ENCODE measurements at places on chromosomes 3 and 15. TPM values are rescaled to one million over a fixed set of nuclear protein-coding genes. Genes with fewer than 3 reads are reported as not detected.

The C3orf70 gene
- 8.8 TPM for total RNA-seq

The PXYLP1 gene
- 24.4 TPM for total RNA-seq

The ACKR4 gene
- 1.9 TPM for total RNA-seq

The MYO5C gene
- total RNA-seq = 21.8 TPM

The CD200R1 gene
- 3.0 TPM for total RNA-seq

The SCN11A gene
- total RNA-seq = 1.5 TPM

The CIAO2A gene
- 51.5 TPM for total RNA-seq

The TGM4 gene
- not detected for total RNA-seq

The KATNBL1 gene
- 56.8 TPM for total RNA-seq

The PRRT3 gene
- 3.3 TPM for total RNA-seq

The CHL1 gene
- 23.9 TPM for total RNA-seq

The ROPN1 gene
- not detected for total RNA-seq

The PSTPIP1 gene
- total RNA-seq = 14.6 TPM

The NDN gene
- total RNA-seq = 157 TPM

The IQCF5 gene
- total RNA-seq = not detected

The ITIH4 gene
- total RNA-seq = 10.7 TPM

The BFSP2 gene
- not detected for total RNA-seq

The NANOGP8 gene
- total RNA-seq = 1.7 TPM

The PARP15 gene
- 1.6 TPM for total RNA-seq

The AGBL1 gene
- total RNA-seq = 9.9 TPM

The AP3B2 gene
- 2.1 TPM for total RNA-seq

The RPP25 gene
- total RNA-seq = 3.0 TPM

The LYSMD2 gene
- 6.6 TPM for total RNA-seq
